ENCODE measurements at places on chromosomes 1 and 21. TPM values are rescaled to one million over a fixed set of nuclear protein-coding genes. Genes with fewer than 3 reads are reported as not detected.

Gene TEDDM1
- total RNA-seq = not detected

Gene TMEM9
- 67.7 TPM for total RNA-seq

Gene HHIPL2
- not detected for total RNA-seq

Gene TNNI3K
- 2.7 TPM for total RNA-seq

DNA sequence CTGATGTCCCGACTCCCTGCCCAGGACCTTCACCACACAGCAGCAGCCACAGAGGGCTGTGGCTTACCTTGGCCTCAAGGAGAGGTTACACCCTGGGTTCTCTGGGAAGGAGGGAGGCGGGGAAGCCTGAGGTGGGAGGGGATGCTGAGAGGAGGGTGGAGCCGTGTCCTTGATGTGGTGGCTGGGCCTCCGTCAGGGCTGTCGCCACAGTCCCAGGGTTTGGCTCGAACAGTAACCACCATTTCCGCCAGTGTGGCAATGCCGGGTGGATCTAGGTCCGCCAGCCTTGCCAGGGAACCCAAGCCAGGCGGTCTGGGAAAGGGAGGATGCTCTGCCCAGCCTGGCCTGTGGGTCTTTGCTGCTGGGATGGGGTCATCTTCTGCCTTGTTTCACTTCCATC, 18.4 kb upstream of the CDCA8 start:
- DNase-seq = no peak

DNA sequence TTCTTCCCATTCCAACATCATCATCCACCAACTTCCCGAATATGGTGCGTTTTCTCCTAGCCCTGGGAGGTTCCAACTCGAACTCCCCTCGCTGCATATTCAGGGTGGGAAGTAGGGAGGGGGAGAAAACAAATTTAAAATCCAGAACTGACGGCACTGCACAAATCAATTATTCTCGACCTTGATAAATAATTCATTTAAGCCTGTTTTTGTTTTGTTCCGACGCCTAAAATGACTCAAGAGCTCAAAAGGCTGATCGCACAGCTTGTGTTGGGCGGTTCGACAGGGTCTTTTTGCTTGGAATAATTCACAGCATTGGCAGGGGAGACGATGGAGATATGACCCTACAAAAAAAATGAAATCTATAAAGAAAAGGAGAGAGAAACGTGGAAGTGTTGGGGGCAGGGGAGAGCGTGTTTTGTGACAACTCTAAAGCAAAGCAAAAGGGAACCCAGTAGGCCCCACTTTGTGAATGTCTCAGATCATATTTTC, 3.1 kb upstream of the BARHL2 start:
- no peak for DNase-seq

DNA sequence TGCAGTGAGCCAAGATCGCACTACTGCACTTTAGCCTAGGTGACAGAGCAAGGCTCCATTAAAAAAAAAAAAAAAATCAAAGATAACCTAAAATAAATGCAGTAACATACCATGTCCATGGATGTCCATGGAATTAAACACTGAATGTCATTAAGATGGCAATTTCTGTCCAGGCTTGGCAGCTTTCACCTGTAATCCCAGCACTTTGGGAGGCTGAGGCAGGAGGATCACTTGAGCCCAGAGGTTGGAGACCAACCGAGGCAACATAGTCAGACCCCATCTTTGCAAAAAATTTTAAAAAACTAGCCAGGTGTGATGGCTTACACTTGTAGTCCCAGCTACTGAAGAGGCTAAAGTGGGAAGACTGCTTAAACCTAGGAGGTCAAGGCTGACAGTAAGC, 100.1 kb downstream of the RUSC1 start:
- DNase-seq = no peak

- no peak for DNase-seq
Measured at GRCh38 chr1:150171801-150172200, 22.1 kb downstream of the PLEKHO1 start.

DNA sequence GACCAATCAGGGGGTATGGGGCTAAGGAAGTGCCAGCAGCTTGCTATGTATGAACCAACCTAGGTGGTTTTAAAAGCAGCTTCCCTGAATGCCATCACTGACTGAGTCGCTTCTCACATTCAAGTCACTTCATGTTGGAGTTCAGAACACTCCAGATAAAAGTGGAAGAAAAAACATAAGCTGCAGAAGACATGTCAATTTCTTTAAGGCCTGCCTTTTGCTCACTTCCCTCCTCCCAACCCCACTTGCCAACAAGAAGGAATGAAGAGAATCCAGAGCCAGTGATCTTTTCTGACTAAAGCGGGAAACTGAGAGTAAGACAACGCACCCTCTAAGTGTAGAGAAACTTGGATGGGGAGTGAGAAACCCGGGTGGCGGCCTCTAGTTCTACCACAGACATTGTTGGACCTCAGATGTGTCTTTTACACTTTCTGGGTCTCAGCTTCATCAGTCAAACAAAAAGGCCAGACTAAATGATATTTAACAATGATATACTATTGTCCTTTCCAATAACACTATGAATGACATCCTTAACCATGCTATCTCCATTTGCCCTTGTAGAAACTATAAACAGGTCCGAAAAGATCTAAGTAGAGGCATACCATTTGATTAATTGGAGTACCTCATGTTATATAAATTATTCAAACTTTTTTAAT, 54.1 kb downstream of the LUZP1 start:
- no peak for DNase-seq

- DNase-seq = no peak
Measured at GRCh38 chr21:17393413-17393812, 119.4 kb upstream of the CXADR start.

DNA sequence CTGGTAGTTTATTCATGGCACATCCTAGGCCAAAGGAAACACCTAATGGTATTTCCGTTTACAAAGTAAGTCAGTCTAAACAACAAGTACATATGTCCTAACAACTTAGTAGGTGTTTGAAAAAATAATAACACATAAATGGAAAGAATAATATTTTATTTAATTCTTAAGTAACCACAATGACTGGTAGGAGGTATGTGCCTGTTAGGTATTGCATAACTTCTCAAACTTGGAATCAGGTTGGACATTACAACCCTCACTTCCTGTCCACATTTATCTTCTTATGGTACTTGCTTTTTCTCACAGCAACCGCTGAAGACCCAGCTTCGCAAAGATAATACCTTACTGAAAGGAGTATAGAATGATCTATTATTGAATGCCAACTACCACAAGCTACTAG, 64.2 kb downstream of the VPS13D start:
- DNase-seq = no peak

- peak; percentile 32 for DNase-seq
Measured at GRCh38 chr1:243507672-243508302, 251.9 kb downstream of the SDCCAG8 start.

GRCh38 chr21:39647476-39647875, 34.7 kb downstream of the B3GALT5 start:
- DNase-seq = no peak

GRCh38 chr1:6343506-6344405, 49.8 kb downstream of the ACOT7 start:
- peak; percentile 93 for DNase-seq
